ENCODE measurements at places on chromosomes 6 and 20. TPM values are rescaled to one million over a fixed set of nuclear protein-coding genes. Genes with fewer than 3 reads are reported as not detected.

LY86 gene
- total RNA-seq = 9.5 TPM

FBXO9 gene
- total RNA-seq = 72.9 TPM

E2F1 gene
- total RNA-seq = 64.9 TPM

EYS gene
- not detected for total RNA-seq

SH3BGRL2 gene
- total RNA-seq = 0.17 TPM

- H3K4me1 ChIP-seq = no peaks in the 10 kb centered on the region
- H3K27ac ChIP-seq = no peak overlapping the region
- H3K27me3 ChIP-seq = no peaks in the 10 kb centered on the region
- no peak for DNase-seq
- H3K36me3 ChIP-seq = no peaks in the 10 kb centered on the region
- no peak overlapping the region for H3K4me3 ChIP-seq
Observed at GRCh38 chr20:61730631-61731362, 334.9 kb downstream of the TAF4 start.

DNA sequence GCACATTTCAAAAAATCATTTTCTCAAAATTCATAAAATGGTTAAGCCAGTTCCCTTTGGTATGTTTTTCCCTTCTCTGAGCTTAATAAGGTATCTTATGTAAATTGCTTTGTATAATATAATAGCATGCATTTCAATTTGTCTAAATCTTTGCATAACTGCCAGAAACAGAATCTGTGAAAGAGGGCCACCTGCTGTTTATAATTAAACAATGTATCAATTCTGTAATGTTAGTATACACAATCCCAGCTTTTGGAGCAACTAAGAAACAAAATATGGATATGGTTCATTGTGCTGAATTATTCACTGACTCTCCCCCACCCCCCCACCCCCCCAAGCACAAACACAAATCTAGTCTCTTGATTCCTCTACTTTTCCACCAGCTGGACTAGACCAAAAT, 54.8 kb downstream of the GPX5 start:
- H3K27ac ChIP-seq = no peak overlapping the region
- H3K4me3 ChIP-seq = no peak overlapping the region
- peaks cover 9% of the 10 kb centered on the region for H3K27me3 ChIP-seq
- DNase-seq = no peak
- H3K36me3 ChIP-seq = no peaks in the 10 kb centered on the region

DNA sequence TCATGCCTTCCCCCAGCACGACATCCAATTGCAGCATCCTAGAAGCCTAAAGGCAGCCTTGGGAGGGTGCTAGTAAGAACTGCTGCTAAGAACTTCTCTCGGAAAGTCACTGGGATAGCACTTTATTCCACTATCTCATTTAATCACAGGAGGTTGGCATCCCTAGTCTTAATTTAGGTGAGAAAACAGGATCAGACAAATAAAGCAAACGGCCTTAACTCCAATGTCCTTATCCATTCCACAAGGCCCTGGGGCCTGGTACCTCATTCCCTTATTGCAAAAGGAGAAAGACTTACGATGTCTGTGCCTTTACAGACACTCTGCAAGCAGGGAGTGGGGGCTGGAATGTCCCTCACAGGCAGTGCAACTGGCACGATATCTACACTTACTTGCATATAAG, 60.7 kb downstream of the BFSP1 start:
- H3K4me1 ChIP-seq = no peaks in the 10 kb centered on the region
- no peak for DNase-seq
- no peaks in the 10 kb centered on the region for H3K36me3 ChIP-seq
- H3K27ac ChIP-seq = no peak overlapping the region
- no peak overlapping the region for H3K4me3 ChIP-seq
- H3K27me3 ChIP-seq = no peaks in the 10 kb centered on the region

GRCh38 chr20:19652591-19653026, 105.4 kb upstream of the RIN2 start:
- no peaks in the 10 kb centered on the region for H3K4me1 ChIP-seq
- H3K36me3 ChIP-seq = no peaks in the 10 kb centered on the region
- no peak for DNase-seq
- H3K4me3 ChIP-seq = no peak overlapping the region

- peaks cover 7% of the 10 kb centered on the region for H3K27me3 ChIP-seq
- H3K27ac ChIP-seq = no peak overlapping the region
- H3K4me3 ChIP-seq = no peak overlapping the region
- no peaks in the 10 kb centered on the region for H3K4me1 ChIP-seq
- no peak for DNase-seq
- H3K36me3 ChIP-seq = no peaks in the 10 kb centered on the region
Observed at GRCh38 chr20:17452441-17452840, 78.7 kb downstream of the BFSP1 start.

GRCh38 chr6:127471379-127472255, 12.4 kb upstream of the KIAA0408 start:
- H3K36me3 ChIP-seq = peaks cover 7% of the 10 kb centered on the region
- no peak overlapping the region for H3K4me3 ChIP-seq
- H3K27me3 ChIP-seq = peaks cover 9% of the 10 kb centered on the region
- no peaks in the 10 kb centered on the region for H3K4me1 ChIP-seq

DNA sequence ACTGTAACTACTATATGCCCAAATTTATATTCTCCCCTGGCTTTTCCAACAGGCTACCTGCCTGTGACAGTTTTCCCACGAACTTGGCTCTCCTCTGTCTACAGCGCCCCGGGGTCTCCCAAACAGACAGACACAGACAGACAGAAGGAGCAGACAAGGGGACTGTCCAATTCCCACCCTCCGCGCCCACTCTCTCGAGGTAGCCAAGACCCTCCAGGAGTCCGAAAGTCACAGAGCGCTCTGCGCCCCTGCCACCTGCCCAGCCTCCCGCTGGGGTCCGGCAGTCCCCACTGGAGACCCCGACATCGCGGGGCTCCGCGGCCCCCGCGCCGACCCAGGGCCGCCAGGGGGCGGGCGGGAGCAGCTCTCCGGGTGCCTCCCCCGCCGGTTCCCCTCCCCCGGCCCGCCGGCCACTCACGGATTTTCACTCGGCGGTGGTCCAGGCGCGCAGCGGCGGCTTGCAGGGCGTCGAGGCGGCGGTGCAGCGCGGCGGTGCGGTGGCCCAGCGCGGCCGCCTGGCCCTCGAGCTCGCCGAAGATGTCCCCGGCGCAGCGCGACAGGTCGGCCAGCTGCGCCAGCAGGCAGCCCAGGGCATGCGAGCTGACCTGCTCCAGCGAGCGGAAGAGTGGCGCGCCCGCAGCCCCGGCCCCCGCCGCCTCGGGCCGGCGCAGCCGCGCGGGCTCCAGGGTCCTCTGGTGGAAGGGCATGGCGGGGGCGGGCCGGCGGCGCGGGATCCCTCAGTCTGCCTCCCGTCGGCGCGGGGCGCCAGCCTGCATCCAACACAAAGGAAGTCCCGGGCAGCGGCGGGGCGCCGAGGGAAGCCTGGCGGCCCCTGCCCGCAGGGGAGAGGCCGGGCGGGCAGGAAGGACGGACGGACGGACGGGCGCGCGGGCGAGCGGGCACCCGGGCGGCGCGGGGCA, 81.3 kb upstream of the CCDC28A start:
- peak overlapping the region; percentile 16 for H3K27ac ChIP-seq
- peak overlapping the region; percentile 73 for H3K4me3 ChIP-seq
- peaks cover 50% of the 10 kb centered on the region for H3K27me3 ChIP-seq
- H3K4me1 ChIP-seq = peaks cover 8% of the 10 kb centered on the region
- H3K36me3 ChIP-seq = no peaks in the 10 kb centered on the region

DNA sequence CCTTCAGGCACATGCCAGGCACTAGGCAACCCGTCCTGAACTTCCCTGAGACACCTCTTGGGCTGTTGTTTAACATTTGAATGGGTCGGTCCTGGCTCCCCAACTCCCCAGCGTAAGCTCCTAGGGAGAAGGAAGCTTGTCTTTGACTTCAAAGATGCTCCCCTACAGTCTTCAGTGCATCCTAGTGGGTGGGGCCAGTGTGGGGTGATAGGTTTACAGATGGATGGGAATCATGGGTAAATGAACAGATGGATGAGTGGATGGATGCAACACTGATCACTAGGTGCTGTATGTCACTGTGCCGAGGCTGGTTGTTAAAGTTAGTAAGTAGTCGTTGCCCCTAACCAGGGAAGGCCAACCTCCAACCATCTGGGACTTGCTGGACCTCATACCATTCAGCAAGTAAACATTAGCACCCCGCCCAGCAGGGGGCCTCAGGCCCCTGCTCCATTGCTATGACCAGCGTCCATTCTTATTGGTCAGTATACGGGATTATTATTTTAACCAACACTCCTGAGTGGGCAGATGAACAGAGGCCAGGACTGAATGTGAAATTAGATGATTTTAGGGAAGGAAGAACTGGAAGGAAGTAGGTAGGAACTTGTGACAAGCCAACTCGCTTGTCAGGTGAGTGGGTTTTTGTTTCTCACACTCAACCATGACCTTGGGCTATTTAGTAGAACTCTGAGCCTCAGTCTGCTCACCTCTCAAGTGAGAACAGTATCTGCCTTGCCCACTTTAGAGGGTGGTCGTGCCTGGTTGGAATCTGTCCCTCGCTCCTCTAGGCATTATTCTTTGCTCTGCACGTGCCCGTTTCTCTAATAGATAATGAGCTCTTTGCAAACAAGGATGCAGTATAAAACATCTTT, 82.9 kb upstream of the FOXP4 start:
- no peak overlapping the region for H3K27ac ChIP-seq
- no peaks in the 10 kb centered on the region for H3K36me3 ChIP-seq
- H3K4me1 ChIP-seq = no peaks in the 10 kb centered on the region
- no peak overlapping the region for H3K4me3 ChIP-seq
- no peak for DNase-seq
- peaks cover 53% of the 10 kb centered on the region for H3K27me3 ChIP-seq

DNA sequence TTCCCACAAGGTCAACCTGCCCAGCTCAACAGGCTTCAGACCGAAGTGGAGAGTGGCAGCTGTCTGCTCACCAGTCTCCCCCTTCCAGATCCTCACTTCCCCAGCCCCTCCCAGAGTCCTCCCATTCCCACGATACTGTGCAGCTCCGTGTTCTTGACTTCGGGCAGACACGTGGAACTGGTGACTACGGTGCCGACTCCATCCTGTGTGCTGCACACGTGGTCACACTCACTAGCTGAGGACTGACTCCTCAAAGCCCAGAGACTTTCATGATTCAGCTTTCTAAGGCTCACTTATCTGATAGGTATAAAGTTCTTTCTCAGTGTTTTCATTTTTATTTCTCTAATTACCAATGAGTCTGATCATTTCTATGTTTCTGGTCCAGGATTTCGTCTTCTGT, 32.4 kb downstream of the GABRR2 start:
- no peak overlapping the region for H3K4me3 ChIP-seq
- no peak overlapping the region for H3K27ac ChIP-seq
- no peaks in the 10 kb centered on the region for H3K36me3 ChIP-seq
- DNase-seq = no peak

- DNase-seq = no peak
- H3K27ac ChIP-seq = no peak overlapping the region
- no peak overlapping the region for H3K4me3 ChIP-seq
Observed at GRCh38 chr6:71043902-71044301, 87.0 kb upstream of the B3GAT2 start.

DNA sequence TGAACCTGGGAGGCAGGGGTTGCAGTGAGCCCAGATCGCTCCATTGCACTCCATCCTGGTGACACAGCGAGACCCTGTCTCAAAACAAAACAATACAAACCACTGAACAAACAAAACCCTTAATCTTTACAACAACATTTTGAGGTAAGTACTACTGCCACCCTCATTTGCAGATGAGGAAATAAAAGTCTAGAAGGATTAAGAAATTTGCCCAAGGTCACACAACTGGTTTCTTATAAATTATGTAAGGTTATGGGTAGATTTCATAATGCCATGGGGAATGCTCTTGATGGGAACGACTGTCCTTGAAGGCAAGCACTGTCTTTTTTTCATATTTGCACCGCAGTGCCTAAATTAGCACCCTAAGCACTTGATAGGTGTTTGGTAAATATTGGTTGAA, 13.8 kb upstream of the B4GALT5 start:
- no peaks in the 10 kb centered on the region for H3K36me3 ChIP-seq
- peaks cover 2% of the 10 kb centered on the region for H3K27me3 ChIP-seq
- no peak for DNase-seq
- no peak overlapping the region for H3K4me3 ChIP-seq
- no peak overlapping the region for H3K27ac ChIP-seq
- H3K4me1 ChIP-seq = peaks cover 17% of the 10 kb centered on the region

DNA sequence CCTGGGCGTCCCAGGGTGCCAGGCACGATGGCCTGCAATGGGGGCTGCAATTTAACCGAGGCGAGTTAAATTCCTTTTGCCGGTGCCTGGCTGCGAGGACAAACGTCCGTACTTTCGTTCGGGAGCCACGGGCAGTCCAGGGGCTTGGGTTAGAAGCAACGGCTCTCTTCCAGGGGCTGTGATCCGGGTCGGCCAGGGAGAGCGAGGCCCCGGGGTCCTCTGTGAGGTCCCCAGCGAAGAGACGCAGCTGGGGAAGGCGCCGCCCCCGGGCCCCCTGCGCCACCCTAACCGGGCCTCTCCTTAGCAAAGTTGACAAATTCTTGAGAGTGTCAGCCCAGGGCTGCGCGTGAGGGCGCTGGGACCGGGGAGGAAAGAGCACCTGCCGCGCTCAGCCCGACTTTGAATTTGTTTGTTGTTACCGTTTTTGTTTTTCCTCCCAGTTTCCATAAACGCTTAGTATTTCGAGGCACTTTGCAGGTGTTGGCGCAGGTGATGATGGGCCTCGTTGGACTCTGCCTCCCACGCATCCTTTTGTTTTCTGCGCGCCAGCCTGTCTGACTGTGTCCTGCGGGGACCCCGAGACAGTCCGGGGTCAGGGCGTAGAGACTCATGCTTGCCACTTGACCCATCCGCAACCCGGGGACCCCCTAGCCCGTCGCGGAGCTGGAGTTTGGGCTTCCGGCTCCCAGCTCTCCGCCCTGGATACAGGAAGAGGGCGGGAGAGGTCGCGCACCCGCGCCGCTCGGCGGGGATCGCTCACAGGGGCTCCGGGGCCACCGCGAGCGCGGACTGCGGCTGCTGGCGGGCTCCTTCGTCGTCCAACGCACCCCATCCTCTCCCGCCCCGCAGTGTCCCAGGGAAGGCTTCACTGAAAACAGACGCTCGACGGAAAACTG, 5.8 kb downstream of the OLIG3 start:
- H3K27me3 ChIP-seq = peaks cover 88% of the 10 kb centered on the region
- H3K4me3 ChIP-seq = peak overlapping the region; percentile 50
- peaks cover 13% of the 10 kb centered on the region for H3K36me3 ChIP-seq
- H3K27ac ChIP-seq = peak overlapping the region; percentile 38

DNA sequence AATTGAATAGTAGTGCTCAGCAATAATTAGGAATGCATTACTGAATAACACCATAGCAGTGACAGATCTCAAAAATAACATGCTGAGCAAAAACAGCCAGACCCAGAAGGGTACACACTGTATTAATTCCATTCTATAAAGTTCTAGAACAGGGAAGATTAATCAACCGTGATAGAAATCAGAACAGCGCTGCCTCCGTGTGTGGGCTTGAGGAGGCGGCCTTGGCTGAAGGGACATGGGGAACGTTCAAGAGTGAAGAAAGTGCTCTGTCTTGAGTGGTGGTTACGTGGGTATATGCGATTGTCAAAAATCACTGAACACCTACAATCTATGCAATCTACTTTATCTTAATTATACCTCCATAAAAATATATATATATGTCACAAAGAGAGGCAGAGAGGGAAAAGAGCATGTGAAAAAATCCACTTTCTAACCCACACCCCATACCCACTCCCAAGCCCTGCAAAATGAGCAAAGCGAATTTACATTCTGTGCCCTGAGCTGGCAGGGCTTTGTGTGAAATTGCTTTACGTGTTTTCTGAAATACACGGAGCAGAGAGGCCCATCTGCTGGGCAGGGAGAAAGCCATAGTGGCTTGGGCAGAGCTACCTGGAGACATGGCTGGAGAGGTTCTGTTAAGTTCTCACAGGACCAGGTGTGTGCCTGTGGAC, 74.4 kb downstream of the NFATC2 start:
- H3K27me3 ChIP-seq = no peaks in the 10 kb centered on the region
- H3K36me3 ChIP-seq = peaks cover 78% of the 10 kb centered on the region
- no peak for DNase-seq
- peaks cover 58% of the 10 kb centered on the region for H3K4me1 ChIP-seq
- no peak overlapping the region for H3K4me3 ChIP-seq

- peak overlapping the region; percentile 85 for H3K27ac ChIP-seq
- no peak for DNase-seq
Observed at GRCh38 chr6:42047213-42047590, 3.1 kb upstream of the TAF8 start.
